ENCODE measurements at places on chromosomes 11 and 22. TPM values are rescaled to one million over a fixed set of nuclear protein-coding genes. Genes with fewer than 3 reads are reported as not detected.
A peak's percentile ranks its signal among the peaks of the same experiment; 100 is the strongest.

The FOLR2 gene
- total RNA-seq = not detected

The OR5AL1 gene
- not detected for total RNA-seq

The UCP3 gene
- 1.6 TPM for total RNA-seq

The FREY1 gene
- total RNA-seq = not detected

The TMEM191C gene
- 6.7 TPM for total RNA-seq

DNA sequence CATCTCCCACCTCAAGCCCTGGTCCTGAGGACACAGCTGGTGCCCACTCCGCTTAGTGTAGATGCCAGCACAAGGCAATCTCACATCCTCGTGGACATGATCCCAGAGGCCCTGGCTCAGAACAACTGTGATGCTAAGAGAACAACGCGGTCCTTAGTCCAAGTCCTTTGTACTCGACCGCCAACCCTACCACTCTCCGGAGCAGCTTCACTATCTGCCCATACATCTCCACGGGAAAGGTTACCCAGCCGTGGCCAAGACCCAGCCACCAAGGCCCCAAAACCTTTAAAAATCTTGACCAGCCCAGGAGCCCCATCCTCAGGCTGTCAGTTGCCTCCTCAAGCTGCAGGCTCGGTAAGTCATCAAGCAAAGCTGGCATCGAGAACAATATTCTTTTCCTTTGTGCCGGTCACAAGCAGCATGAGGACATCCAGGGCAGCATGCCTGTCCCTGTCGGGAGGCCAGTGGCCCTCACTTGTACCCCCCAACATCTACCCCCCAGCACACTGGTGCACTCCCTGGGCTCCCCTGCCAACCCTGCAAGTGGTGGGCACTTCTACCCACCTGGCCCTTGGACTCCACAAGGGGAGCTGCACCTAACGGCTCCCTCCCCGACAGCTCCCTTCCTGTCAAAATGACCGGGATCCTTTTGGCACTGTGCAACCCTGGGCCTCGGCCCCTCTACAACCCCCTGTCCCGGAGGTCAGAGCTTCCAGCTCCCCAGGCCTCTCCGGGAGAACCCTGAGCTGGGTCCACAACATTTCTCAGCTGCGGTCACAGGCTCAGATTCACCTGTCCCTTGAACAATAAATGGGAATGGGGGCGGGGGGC is 2.5 kb downstream of the OSBPL5 start:
- no peak for DNase-seq

- no peak for DNase-seq
Observed at GRCh38 chr11:78168539-78169477, 19.6 kb downstream of the KCTD21 start.

DNA sequence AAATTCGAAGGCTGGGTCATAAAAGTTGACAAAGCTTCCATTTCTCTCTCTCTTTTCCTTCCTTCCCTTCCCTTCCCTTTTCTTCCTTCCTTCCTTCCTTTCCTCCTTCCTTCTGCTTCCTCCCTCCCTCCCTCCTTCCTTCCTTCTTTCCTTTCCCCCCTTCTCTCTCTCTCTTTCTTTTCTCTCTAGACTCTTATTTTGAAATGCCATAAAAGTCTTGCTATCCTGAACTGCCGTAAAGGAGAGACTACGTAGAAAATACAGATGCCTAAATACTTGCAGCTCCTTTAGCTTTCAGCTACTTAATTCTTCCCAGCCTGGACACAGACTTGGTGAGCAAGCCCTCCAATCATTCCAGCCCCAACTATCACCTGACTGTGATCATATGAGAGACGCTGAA is 1644.4 kb downstream of the FAM181B start:
- DNase-seq = no peak

DNA sequence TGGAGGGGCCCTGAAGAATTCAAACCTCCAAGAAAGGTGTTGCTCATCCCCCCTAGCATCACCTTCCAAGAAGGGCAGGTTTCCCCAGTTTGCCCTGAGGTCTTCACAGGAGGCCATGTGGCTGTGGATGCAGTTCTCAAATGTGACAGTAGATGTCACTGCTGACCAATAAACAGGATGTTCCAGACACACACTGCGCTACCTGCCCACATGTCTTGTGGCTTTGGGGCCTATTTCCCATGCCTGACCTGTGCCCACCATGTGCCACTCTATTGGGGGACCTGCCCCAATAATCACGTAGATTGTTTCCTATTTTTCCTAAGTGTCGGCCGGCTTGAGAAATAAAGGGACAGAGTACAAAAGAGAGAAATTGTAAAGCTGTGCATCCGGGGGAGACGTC is 4.5 kb downstream of the GSTT2 start:
- DNase-seq = no peak

GRCh38 chr22:46122511-46122971 is 27.8 kb upstream of the PPARA start:
- DNase-seq = no peak

DNA sequence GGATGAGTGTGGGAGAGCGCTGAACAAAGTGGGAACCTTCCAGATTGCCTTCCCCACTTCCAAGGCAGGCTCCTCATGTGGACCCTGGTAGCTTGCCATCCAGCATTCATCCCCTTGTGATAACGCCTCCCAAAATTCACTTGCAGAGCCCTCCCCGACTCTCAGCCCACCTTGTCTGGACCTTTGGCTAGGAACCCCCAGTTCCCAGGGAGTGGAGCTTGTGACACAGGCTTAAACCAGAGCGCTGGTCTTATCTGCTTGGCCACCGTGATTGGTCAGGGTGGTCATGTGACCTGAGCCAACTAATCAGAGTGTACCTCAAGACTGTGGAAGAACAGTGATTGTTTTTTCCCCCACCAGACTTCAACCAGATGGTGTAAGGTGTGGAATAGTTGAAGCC is 9.6 kb upstream of the SLC35C1 start:
- DNase-seq = no peak

DNA sequence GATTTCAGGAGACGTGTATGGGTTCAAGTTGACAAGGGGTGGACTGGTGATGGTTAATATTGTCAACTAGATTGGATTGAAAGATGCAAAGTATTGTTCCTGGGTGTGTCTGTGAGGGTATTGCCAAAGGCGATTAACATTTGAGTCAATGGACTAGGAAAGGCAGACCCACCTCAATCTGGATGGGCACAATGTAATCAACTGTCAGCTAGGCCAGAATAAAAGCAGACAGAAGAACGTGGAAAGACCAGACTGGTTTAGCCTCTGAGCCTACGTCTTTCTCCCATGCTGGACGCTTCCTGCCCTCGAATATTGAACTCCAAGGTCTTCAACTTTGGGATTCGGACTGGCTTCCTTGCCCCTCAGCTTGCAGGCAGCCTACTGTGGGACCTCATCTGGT is 1.7 kb upstream of the YPEL4 start:
- no peak for DNase-seq

DNA sequence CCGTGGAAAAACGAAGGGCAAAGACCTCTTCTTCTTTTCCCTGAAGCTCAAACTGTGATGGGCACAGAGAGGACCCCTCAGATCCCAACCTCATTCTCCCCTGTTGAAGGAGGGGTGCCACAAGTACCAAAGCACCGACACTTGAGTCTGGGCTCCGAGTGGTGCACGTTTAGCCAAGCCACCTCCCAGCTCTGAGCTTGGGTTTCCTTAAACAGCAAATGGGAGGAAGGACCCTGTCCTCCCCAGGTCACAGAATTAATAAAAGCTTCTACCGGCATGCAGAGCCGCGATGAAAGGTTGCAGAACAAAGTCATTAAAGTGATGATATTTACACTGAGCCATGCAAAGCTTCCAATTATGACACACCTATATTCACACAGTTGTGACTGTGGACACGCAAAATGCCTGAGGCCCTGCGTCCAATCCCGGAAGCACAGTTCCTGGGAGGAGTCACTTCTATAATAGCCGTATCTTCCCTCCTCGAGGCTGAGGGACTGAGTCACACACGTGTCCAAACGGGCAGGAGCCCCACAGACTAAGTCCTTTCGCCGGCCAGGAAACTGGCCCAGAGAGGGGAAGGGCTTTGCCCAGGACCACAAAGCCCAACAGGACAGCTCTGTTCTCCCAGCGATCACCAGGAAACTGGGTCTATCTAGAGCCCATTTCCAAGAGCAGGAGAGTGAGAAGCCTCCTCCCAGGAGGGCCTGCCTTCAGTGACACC is 922 bp upstream of the CSNK1E start:
- peak; percentile 78 for DNase-seq

DNA sequence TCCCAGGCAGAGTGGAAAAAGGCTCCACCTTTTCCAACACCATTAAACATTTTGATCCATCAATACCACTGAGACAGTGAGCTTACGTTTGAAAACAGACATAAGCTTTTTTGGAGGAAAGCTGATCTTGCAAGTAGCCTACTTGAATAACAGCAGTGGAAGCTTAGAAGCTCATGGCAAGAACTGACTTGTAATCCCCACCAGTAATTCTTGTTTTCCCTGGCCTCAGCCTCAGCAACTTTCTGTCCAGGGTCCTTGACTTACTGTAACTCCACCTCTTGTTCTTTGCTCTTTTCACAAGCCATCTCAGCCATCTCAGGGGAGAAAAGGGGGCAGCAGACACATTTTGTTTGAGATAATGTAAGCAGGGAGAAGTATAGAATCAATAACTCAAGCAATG is 12.3 kb upstream of the MPZL2 start:
- no peak for DNase-seq

DNA sequence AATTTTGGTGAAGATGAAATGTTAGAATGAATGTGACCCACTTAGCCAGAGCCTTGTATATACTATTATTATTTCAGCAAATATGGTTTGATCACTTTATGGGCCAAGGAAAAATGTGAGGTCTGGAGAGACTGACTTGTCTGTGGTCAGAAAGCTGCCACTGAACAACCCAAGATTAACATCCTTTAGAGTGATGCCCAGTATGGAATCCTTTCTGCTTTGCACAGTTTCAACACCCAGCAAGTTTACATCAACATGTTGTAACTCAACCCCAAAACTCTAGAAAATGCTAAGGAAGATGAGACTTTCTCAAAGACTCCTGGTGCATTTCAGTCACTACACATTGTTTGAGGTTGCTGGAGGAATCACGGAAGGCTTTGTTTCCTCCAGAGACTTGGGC is 107.7 kb downstream of the SNX19 start:
- no peak for DNase-seq

DNA sequence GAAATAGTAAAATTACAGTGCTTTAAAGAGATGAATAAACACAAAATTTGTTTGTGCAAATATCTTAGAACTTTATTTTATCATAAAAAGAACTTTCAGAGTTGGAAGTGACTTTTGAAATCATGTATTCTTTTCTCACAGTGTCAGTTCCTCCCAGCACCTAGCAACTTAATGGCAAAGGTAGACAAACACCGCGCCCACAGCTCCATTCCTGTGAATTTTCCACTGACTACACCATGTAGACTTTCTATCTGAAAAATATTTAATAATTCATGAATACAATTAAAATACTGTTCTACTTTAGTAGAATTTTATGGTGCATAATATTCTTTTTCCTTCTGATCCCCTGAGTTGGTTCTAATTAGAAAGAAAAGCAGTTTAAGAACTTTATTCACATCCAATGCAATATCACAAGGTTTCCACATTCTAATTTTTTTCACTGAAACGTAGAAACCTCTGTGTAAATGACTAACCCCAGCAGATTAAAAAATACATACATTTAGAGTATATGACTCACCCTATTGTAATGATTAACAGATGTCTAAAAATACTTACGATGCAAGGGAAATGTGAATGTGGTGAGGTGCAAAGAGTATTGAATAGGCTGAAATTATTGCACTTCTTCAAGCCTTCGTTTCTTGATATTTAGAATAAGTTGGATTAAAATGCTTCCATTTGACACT is 218.2 kb upstream of the CCDC179 start:
- no peak for DNase-seq

DNA sequence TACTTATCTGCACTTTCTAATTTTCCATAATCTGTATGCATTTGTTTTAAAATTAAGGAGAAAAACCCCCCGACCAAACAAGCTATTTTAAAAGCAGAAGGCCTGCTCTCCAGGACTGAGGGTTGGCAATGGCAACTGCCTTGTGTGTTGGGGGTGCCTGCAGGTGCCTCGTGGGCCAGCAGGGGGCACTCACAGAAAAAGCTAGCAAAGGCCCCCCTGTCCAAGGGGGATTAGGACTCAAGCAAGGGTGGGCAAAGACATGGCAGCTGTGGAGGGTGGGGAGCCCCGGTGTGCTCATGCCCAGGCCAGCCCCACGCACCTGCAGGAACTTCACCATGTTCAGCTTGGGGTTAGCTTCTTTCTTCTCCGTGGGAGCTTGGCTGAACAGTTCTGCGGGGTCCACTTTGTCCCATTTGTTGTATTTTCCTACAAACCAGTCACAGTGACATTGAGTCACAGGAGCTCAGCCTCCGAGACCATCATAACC is 10.3 kb downstream of the TOP3B start:
- no peak for DNase-seq

DNA sequence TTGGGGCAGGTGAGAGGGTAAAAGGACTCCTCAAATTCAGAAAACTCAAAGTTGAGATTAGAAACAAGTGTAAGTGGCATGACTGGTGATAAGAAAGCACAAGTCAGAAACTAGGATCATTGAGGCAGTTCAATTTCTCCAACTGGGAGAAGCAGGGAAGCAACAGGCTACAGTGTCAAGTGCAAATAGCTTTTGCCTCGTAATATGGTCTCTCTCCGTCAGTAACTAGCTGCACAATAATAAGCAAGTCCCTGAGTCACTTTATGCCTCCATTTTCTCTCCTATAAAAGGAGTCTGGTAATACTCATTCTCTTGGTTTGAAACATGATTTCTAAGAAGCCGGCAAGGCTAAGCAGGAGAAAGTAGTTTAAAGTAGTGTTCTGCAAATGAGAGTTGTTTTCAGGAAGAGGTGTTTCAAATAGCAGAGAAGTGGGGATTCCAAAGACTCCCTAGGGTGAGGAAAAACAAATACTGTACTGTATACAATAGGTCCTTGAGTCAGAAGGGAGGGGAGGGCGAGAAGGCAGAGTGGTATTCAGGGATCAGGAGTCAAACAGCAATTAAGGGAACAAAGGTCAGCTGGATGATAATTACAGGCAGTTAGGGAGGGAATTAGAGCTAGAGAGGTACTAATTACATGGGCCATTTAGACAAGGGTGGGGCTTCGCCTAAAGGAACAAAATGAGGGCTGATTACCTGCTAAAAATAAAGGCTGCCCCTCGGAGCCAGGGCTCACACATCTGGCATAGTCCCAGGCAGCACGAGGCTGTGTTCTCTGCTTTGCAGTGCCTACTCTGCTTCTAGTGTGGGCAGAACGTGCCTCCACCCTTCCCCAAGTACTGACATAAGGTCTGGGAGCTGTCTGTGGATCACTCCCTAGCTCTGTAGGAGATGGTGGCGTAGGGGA is 96.0 kb upstream of the BDNF start:
- DNase-seq = no peak

DNA sequence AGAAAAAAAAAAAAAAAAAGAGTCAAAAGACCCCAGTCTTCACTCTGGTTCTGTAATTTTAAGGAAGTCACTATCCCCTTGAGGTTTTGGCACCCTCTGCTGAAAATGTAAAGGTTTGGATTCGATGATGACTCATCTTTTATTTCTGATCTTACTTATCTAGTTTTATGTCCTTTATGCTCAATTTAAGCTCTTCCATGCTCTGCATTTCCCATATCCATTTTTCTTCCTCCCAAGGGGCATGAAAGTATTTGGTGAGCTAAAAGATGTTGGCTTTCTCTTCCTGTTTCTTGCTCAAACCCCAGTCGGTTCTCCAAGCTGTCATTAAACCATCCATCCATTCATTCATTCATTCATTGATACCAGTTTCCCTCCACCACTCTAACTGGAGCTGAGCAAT is 61.0 kb upstream of the CDON start:
- no peak for DNase-seq

- DNase-seq = no peak
Observed at GRCh38 chr11:103332409-103332808, 223.2 kb downstream of the DYNC2H1 start.

GRCh38 chr11:32487270-32487669 is 51.9 kb upstream of the WT1 start:
- no peak for DNase-seq

Data from kidney epithelial cell (primary cell).